KG1 (cell line): ENCODE measurements at places on chromosomes 1 and 21.

DNA sequence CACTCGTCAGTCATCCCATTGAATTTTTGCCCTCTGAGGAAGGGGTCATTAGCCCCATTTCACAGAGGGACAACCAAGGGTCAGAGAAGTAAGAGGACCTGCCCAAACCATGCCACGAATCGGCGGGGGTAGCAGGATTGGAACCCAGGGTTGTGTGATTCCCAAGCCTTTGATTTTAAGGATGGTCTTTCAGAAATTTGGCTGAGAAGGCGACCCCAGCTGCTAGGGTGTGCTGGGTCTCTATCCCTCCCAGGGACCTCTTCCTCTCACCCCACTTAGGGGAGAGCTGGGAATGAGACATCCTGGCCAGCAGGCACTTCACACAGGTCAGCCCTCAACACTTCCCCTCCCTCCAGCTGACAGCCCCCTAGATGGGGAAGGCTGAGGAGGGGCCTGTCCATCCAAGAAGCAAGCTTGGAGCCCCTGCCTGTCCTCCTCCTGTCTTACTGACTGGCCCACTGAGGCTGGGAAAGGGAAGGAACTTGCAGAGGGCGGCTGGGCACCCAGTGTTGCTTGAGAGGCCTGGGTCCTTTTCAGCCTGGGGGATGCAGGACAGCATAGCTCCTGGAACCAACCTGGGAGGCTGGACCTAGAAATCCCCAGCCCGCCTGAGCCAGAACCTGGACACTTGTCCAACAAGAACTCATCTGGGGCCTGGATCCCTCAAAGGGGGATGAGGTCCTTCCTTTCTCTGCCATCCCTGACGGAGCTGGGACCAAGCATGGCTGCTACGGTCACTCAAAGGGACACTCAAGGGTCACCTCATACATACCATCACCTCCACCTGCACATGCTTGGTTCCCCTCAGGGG, 1.7 kb downstream of the SDC3 start:
- DNase-seq: no peak

DNA sequence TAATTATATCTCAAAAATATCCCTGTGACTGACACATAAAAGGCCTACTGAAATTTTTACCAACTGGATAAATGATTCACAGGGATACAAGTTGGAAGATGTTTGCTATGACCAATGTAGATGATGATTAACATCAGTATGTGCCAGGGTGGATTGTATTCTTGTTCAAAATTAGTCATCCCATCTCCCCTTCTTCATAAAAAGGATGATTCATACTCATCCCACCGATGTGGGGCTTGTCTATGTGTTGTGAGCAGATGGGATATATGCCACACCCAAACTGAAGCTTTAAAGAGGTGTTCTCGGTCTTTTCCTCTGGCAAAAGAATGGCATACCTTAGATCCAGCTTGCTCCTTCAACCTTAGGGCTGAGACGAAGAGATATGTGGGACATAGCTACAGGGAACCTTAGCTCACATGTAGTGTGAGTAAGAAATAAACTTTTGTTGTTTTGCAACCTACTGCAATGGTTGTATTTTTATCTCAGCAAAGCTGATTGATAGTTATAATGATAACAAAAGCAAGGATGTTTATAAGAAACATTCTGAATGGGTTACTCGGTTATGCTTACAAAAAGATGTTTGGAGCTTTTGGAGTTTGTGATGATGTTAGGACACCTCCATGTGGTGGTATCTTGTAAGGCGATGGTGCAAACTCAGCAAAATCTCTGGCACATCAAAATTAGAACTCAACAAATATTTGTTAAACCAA, 29.4 kb downstream of the SPATA17 start:
- no peak for DNase-seq

- DNase-seq: no peak
These were observed 39.3 kb upstream of the NLRP3 start for GRCh38 chr1:247376659-247377058.

GRCh38 chr1:219000005-219000404, 173.7 kb upstream of the LYPLAL1 start:
- no peak for DNase-seq

GRCh38 chr1:56758135-56758534, 61.1 kb downstream of the FYB2 start:
- no peak for DNase-seq

- no peak for DNase-seq
These were observed 291.5 kb upstream of the VAMP3 start for GRCh38 chr1:7479571-7479970.

DNA sequence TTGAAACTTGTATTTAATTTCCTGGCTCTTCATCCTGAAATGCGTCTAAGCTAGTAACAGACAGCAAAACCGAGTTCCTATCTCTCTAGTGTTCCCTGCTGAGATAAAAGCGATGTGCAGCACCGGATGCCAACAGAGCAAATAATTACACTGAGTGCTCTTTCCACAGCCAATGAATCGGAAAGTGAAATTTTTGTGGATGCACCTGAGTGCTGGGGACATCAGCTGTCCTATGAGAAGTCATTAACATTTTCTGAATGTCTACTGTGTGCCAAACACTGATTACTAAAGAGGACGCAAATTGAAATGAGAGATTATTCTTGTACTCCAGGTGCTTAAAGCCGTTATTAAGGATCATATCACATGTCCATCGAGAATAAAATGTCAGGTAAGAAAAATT, 278.0 kb downstream of the RGS7 start:
- no peak for DNase-seq

DNA sequence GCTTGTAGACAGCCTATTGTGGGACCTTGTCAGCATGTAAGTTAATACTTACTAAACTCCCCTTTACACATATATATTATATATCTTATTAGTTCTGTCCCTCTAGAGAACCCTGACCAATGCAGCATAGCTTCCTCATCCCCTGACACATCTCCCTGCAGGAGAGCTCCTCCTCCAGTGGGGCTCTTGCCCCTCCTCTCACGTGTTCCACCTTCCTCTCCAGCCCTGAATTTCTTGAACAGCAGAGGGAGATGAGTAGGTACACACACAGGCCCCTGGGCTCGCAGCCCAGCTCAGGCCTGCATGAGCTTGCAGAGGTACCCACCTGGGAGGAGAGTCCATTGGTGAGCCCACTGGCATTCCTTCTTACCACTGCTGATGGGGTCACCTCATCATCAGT, 27.3 kb upstream of the GOLT1A start:
- DNase-seq: no peak

- DNase-seq: no peak
These were observed 56.7 kb downstream of the RIPK4 start for GRCh38 chr21:41709965-41710822.

DNA sequence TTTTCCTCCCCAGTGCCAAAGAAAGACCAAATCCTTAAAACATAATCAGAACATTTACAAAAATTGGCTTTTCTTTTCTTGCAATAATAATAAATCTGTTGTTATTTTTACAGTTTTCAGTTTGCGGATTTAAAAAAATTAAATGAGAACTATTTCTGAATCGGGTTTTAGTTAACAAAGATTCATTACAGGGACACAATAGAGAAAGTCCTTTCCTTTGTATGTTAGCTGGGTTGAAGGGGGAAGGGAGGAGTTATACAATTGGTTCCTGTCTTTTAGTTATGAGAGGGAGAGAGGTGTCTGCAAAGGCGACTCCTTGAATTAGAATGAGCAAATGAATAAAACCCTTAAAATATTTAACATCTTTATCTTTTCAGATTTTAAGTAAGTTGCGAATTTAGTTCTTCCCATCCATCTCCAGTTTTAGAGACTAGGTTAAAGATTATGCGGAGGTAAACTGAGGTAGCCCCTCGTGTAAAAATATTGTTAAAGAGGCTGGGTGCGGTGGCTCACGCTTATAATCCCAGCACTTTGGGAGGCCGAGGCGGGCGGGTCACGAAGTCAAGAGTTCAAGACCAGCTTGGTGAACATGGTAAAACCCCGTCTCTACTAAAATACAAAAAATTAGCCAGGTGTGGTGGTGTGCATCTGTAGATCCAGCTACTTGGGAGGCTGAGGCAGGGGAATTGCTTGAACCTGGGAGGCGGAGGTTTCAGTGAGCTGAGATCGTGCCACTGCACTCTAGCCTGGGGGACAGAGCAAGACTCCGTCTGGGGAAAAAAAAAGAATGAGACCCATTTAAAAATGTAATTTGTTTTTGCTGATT, 3.9 kb downstream of the SPEN start:
- DNase-seq: no peak

GRCh38 chr1:12566484-12567287, 51.3 kb downstream of the DHRS3 start:
- no peak for DNase-seq

- DNase-seq: no peak
These were observed 3.6 kb downstream of the NIBAN1 start for GRCh38 chr1:184970691-184971161.

- no peak for DNase-seq
These were observed 674.2 kb upstream of the PKN2 start for GRCh38 chr1:88009916-88010315.

GRCh38 chr1:247008406-247008799, 546 bp upstream of the ZNF695 start:
- no peak for DNase-seq

DNA sequence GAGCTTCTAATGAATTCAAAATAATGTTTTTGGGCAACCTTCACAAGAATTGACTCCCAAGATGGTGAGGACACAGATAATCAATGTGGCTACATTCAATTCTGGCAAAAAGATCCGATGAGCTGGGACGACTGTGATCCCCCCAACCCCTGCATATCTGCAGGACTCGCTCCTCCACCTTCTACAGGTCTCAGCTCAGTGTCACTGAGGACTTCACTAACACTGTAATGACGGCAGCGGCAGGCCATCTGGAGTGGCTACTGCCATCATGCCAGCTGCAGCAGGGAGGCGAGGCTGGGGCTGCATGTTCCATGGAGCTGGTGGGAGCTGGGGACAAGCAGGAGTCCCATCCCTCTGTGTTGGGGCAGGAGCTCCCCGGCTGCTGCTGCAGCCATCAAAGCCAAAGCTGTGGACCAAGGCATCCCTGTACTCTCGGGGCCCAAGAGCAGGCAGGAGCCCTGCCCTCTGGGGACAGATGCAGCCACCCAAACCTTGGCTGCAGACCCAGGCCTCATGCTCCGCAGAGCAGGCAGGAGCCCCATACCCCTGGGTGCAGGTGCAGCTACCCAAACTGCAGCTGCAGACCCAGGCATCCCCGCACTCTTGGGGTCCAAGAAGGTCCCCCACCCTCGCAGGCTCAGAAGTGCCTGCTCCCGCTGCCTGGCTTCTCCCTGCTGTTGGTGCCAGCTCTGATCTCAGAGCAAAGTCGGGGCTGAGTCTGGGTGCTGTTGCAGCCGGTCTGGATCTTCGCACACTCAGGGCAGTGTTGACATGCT, 12.2 kb upstream of the DHRS3 start:
- DNase-seq: no peak

- no peak for DNase-seq
These were observed 16.5 kb downstream of the LSS start for GRCh38 chr21:46211786-46212720.

DNA sequence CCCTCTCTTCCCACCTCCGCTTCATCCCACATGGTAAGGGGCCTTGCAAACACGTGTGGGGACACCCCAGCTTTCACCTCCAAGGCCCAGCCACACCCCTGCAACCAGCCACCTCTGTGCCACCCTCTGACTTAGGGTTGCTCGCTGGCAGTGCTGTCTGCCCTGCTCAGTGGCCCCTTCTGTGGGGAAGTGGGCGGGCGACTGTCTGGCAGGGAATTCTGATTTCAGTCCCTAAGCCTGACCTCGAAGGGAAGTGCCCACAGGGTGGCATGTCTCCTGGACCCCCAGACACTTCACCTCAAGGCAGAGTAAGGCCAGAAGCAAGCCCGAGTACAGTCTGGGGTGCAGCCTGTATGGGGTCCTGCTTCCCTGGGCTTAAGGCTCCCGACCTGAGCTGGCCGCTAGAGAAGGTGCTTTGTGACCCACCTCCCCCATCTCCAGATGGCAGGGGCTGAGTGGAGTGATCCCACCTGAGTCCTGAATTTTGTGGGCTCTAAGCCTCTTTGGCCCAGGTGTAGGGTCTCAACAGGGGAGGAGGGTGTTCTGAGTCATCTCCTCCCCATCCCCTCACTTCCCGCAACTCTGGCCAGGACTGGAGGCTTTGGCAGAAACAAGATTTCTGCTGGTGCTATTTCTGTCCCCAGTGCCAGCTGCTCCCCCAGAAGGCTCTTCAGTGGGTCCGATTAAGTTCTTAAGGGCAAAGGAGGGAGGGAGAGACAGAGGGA, 7.0 kb downstream of the RD3 start:
- no peak for DNase-seq

DNA sequence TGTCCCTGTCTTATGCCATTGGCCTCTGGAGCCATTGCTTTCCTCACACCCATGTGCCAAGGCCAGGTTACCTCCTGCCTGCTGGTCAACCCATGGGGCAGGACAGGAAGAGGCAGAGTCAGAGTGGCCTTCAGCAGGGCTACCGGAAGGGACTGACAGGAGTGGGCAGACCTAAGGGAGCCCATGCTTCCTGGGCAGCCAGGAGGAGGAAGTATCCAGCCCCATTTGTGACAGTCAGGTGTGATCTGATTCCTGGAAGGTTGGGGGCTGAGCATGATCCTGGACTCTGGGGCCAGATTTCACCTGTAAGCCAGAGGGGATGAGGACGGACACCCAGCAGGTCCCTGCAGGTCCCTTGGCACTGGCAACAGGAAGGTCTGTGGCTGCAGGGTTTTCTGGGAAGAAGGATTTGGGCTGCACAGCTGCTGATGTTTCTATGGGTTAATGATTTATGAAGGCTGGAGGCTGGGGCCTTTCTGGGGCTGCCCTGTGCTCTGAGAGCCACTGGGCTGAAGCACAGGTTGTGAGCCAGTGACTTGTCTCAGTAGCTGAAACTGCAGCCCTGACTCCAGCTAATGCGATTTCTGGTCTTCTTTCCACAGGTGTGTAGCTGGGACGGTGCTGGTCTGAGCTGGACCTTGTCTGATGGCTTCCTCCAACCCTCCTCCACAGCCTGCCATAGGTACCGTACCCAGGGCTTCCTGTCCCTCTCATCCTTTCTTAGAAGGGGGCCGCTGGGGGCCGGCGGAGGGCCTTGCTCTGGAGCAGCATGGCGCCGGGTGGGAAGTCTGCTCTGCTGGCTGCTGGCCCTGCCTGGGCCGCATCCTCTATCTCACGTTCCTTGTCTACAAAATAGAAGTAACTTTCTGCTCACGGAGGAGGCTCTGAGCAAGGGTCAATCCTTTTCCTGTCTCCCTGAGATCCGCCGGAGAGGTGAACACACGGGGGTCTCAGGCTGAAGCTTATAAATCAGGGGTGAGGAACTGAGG, 40.7 kb downstream of the ARHGEF10L start:
- DNase-seq: no peak

DNA sequence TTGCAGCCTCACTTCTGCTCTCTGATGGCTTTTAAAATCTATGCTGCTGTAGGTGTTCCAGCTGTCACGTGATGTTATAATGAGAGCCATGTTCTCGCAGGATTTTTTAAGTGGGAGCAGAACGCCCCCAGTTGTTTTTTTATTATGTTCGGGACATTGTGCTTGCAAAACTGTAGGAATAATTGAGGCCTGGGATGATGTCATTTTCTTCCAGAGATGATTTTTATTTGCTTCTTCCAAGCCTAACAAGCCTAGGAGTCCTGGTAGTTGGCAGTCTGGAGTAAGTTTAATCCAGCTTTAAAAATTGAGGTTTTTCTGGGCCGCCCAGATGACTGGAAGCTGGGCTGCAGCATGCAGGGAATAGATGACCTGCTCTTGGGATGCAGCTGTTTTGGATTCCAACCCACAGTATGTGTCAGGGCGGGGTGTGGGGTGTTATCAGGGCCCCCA, 34.6 kb upstream of the CHIT1 start:
- DNase-seq: no peak
